ENCODE measurements at places on chromosomes 3 and 15.

DNA sequence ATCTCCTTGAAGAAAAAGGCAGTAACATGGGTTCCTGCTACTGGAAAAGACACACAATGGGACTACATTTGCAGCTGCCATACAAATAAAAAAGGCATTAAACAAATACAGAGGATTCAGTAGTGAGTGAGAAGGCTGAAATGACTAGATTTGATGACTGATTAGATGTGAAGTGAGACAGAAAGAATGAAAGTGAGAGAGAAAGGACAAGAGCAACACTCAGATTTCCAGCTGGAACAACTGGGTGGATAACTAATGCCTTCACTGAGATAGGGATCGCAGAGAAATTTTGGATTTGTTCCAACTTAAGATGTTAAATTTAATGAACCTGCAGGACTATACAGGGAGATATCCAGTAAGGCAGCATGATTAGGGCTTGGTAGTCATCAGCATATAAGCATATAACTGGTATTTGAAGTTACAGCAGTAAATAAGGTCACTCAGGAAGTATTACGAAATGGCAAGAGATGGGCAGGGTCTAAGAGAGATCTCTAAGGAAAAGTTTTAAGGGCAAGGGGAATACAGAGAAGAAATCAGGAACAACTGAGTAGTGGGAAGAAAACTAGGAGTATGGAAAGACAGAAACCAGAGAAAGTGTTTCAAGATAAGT is 8.2 kb downstream of the OSBPL11 start:
- no peak for DNase-seq

GRCh38 chr3:86938416-86939105 is 52.4 kb downstream of the VGLL3 start:
- no peak for DNase-seq

GRCh38 chr3:109257269-109257668 is 59.0 kb downstream of the DPPA2 start:
- no peak for DNase-seq

GRCh38 chr3:26437678-26438077 is 184.9 kb upstream of the LRRC3B start:
- DNase-seq = no peak

- no peak for DNase-seq
Measured at GRCh38 chr15:70596354-70597055, 166.9 kb downstream of the UACA start.

Data from CD8-positive, alpha-beta T cell (primary cell).